ENCODE measurements at places on chromosomes 12 and 14. TPM values are rescaled to one million over a fixed set of nuclear protein-coding genes. Genes with fewer than 3 reads are reported as not detected.

- DNase-seq, result no peak
Observed at GRCh38 chr12:103912069-103912468, 18.1 kb upstream of the HSP90B1 start.

- DNase-seq, result no peak
Observed at GRCh38 chr14:85316701-85317410, 213.1 kb upstream of the FLRT2 start.

GARIN6 gene
- not detected for polyA plus RNA-seq

SIX1 gene
- polyA plus RNA-seq, result 9.2 TPM

DNA sequence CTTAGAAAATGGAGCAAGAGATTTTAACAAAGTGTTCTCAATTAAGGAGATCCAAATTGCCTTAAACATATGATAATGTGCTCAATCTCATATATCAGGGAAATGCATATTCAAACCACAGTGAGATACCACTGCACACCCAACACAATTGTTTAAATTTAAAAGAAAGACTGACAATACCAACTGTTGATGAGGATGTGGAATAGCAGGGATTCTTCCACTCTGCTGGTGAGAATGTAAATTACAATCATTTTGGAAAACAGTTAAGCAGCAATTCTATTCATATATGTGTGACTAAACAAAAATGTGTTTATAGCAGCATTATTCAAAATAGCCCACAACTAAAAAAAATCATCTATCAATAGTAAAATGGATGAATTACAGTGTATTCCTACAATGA lies 144.2 kb downstream of the KICS2 start:
- no peak for DNase-seq

- no peak for DNase-seq
Observed at GRCh38 chr14:74980731-74981461, 21.8 kb upstream of the EIF2B2 start.

DNA sequence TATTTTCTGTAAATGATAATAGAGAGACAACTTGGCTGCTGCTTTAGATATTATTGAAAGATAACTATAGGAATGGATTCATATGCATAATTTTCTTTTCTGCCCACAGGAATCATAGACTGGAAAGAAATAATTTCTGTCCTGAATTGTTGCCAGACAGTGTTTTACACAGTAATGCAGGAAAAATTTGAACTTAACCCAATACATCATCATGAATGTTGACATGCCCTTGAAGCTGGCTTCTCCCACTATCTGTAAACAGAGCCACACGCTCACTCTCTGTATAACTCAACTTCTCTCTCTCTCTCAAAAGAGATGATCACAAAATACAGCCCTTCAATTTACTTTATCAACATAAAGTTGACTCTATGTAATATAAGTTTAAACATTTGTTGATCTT lies 56.6 kb downstream of the PAX9 start:
- no peak for DNase-seq

GLIPR1 gene
- 21.1 TPM for polyA plus RNA-seq

- DNase-seq, result no peak
Observed at GRCh38 chr12:97764700-97765099, 302.1 kb downstream of the RMST start.

- no peak for DNase-seq
Observed at GRCh38 chr14:60738843-60739508, 4.4 kb downstream of the MNAT1 start.

- no peak for DNase-seq
Observed at GRCh38 chr14:54649056-54649455, 82.1 kb downstream of the SAMD4A start.

- DNase-seq, result no peak
Observed at GRCh38 chr14:102318781-102319276, 717 bp upstream of the ZNF839 start.

- no peak for DNase-seq
Observed at GRCh38 chr12:122858591-122859302, 23.5 kb downstream of the HIP1R start.

Measured in left renal pelvis (tissue), 4 donors.